Activated T-cell treated with anti-CD3 and anti-CD28 coated beads, Interleukin-2, amount 50 U/mL, for 4 hours (primary cell): ENCODE measurements at places on chromosomes 16 and 17. TPM values are rescaled to one million over a fixed set of nuclear protein-coding genes. Genes with fewer than 3 reads are reported as not detected.

RPRML gene
- not detected for total RNA-seq

ZSWIM7 gene
- 9.7 TPM for total RNA-seq

KRT36 gene
- not detected for total RNA-seq

DNAAF8 gene
- total RNA-seq: 0.47 TPM

OTOP3 gene
- total RNA-seq: not detected

CA7 gene
- 0.18 TPM for total RNA-seq

FXR2 gene
- 57.6 TPM for total RNA-seq
